ENCODE measurements at places on chromosomes 4 and X.
A peak's percentile ranks its signal among the peaks of the same experiment; 100 is the strongest.

DNA sequence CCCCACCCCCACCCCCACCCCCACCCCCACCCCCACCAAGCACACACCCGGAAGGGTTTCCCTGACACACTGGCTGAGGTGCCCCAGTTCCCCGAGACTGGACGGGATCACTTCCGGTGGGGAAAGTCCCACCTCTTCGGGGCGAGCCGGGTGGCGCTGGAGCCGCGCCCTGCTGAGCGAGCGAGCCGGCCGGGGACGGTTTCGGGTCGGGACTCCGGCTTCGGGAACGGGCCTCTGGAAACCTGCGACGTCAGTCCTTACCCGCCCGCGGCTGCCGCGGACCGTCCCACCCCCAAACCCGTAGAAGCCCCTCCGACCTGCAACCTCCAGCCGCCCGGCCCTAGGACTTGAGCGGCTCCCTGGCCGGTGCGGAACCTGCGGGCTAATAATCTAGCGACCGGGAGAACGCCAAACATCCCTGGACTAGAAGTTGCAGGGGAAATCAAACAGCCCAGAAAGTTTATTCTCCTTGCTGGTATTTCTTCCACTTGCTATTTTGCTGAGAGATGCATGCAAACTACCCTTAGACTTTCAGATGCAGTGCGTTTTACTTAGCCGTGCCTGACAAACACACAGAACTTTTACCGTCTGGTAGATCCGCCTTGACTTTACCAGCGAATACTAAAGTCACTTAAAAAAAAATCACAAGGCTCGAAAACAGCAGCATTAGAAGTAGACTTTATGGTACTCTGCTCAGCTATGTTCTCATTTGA lies 991 bp downstream of the RAP2C start:
- peak; percentile 73 for DNase-seq

DNA sequence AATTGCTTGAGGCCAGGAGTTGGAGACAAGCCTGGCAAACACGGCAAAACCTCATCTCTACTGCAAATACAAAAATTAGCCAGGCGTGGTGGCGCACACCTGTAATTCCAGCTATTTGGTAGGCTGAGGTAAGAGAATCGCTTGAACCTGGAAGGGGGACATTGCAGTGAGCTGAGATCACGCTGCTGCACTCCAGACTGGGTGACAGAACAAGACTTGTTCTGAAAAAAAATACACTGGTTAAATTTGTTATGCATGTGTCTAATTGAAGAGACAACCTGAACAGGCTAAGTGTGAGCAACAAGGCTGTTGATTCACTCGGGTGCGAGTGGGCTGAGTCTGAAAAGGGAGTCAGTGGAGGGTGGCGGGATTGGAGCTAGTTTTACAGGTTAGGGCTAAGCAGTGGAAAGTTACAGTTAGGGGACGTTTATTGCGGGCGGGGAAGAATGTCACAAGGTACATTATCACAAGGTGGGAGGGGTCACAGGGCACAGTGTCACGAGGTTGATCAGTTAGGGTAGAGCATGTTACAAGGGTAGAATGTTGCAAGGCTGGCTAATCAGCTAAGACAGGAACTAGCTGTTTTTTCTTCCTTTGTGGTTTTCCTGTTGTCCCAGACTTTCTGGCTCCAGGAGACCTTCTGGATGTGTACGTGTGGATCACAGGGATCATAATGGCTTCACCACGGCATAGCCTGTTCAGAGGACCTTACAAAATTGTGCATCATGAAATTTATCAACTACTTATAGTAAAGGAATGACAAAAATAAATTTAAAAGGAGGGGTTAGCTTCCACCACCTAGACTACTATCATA lies 115.8 kb downstream of the NAA11 start:
- DNase-seq, result peak; percentile 65

DNA sequence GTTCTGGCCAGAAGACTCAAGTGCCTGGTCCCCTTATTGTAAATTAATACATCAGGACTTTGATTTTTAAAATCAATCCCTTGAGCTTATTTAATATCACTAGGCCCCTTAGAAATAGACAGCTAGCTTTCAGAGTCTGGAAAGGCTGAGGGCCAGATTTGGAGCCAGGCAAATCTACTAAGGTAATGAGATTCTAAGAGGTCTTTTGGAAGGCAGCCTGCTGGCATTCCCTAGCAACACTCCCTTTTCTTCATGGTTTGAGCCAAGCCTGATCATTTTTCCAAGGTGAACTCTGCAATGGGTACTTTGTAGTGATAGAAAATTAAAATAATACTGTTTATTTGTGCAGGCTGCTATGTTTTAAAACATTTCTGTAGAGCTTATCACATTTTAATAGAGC lies 378.5 kb downstream of the FAT4 start:
- no peak for DNase-seq

GRCh38 chr4:149574971-149575370 lies 240.7 kb downstream of the IQCM start:
- no peak for DNase-seq

DNA sequence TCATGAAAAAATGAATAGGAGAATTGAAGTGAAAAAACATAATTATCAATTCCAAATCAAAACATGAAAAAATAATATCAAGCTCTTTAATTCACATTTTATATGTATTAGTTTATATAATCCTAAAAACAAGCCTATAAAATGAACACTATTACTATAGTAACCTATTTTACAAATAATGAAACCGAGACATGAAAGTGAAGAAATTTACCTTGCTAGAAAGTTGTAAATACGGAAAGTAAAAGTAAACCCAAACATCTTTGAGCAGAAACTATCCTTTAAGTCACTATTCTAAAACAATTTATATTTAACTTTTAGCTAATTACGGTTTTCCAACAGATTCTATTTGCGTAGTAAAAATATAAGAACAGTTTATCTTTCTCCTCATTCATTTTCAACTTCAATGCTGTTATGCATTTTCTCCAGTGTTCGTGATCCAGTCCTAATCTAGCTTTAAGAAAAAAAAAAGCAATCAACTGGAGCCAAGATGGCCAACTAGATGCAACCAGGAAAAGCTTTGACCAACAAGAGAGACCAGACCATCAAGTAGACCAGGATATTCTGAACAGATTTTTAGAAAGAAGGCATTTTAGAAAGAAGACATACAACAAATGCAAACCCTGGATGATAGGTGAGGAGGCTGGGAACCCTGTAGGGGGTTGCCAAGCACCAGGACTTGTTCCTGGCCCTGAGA lies 67.0 kb downstream of the DDX53 start:
- no peak for DNase-seq

DNA sequence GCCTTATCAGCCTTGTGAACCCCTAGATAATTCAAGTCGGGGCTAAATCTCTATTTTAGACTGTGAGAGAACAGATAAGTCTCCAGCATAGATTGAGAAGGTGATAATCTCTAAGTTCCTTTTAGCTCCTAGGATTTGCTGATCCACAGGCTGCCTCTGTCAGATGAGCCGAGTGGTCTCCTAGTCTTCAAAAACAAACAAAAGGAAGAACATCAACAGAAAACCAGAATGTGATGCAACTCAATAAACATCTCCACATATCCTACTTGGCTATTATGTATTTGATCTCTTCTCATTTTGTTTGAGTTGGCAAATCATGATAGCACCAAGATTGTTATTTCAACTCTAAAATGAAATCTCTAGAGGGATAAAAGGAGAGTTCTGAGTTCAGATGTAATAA lies 88.4 kb upstream of the SLC7A11 start:
- no peak for DNase-seq

DNA sequence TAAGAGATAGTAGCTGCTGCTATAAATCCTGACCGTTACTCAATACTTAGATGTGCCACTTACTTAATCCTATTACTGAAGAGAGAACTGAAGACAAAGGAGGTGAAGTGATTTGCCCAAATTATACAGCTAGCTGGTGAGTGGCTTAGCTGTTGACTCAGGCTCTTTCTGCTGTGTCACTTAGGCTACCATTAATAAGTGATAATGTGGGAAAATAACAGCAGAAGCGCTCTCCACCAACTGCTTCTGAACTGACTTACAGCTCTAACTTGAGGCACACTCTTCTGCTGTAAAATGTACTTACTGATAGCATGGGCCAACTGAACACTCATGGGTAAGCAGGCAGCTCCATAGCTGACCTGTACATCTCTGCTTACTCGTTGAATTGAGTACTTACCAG lies 7.5 kb upstream of the KLHL5 start:
- no peak for DNase-seq

DNA sequence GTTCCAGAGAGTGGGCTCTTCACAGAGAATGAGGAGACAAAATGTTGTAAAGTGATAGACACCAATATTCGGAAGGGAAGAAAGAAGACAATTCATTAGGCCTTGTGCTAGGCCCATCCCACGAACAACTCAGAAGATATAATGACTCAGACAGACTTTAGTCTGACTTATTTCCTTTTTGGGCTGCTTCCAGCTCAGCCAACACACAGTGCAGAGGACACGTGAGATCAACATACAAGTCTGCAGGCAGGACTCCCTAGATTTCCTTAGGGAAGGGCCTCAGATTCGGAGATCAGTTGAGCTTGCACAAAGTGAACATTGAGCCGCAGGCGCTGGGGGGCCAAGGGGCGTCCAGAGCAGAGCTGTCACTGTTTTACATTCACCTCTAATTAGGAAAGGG lies 290.7 kb upstream of the TENM3 start:
- DNase-seq, result no peak
